ENCODE measurements at places on chromosomes 12 and 14. TPM values are rescaled to one million over a fixed set of nuclear protein-coding genes. Genes with fewer than 3 reads are reported as not detected.

Gene SPIC
- not detected for total RNA-seq

Gene DNAJC22
- total RNA-seq, result 22.7 TPM

Gene ITGB7
- total RNA-seq, result 0.58 TPM

Gene PARPBP
- 21.3 TPM for total RNA-seq

Gene KLRD1
- not detected for total RNA-seq

Gene GLT1D1
- not detected for total RNA-seq

Gene FBLN5
- 5.0 TPM for total RNA-seq

Gene HHIPL1
- 0.20 TPM for total RNA-seq

Gene PRH2
- total RNA-seq, result not detected

Gene DBX2
- not detected for total RNA-seq

Gene IFNG-AS1
- not detected for total RNA-seq

Gene AGAP2
- total RNA-seq, result 0.12 TPM

Gene AQP5
- not detected for total RNA-seq

Gene ANP32D
- total RNA-seq, result not detected

Gene GPD1
- total RNA-seq, result 0.23 TPM

Gene GUCY2C
- total RNA-seq, result not detected

Gene G2E3
- 15.8 TPM for total RNA-seq

Gene P2RX7
- total RNA-seq, result not detected

Gene ANKRD33
- not detected for total RNA-seq

Gene RNU4-1
- total RNA-seq, result 86.0 TPM

Gene PRR4
- 1.6 TPM for total RNA-seq

Gene TCL1A
- not detected for total RNA-seq

Gene NR4A1
- total RNA-seq, result 47.3 TPM

Gene HSPB8
- 22.0 TPM for total RNA-seq

Gene MAP1LC3B2
- total RNA-seq, result 1.3 TPM

Gene PUS7L
- total RNA-seq, result 4.4 TPM

Gene SLC8A3
- not detected for total RNA-seq

Gene KRT74
- not detected for total RNA-seq

Gene SLC6A12
- 0.68 TPM for total RNA-seq

Gene TIMM9
- total RNA-seq, result 69.5 TPM

Gene AMN
- 0.54 TPM for total RNA-seq

Gene TGM1
- 0.99 TPM for total RNA-seq

Gene BMP4
- 2.5 TPM for total RNA-seq

Gene FAM90A1
- total RNA-seq, result 0.21 TPM

Gene SERPINA3
- 12.5 TPM for total RNA-seq

Gene CISTR
- total RNA-seq, result not detected

Gene GSG1
- total RNA-seq, result 1.0 TPM

Gene INSM2
- not detected for total RNA-seq

Gene PIWIL1
- not detected for total RNA-seq

Gene ANAPC7
- 50.7 TPM for total RNA-seq

Gene ABCD4
- 32.6 TPM for total RNA-seq

Gene RPL10L
- total RNA-seq, result not detected

Gene DAD1
- total RNA-seq, result 376 TPM

Gene SRGAP1
- total RNA-seq, result 10.0 TPM

Gene JAG2
- 24.0 TPM for total RNA-seq

Gene WSCD2
- total RNA-seq, result not detected

Gene TMEM229B
- 0.21 TPM for total RNA-seq

Gene ABCD2
- not detected for total RNA-seq

Gene CD4
- total RNA-seq, result not detected

Gene RHOJ
- total RNA-seq, result not detected

Gene SERPINA10
- total RNA-seq, result 0.05 TPM

Gene LRRC43
- 0.10 TPM for total RNA-seq

Gene HOXC10
- 3.1 TPM for total RNA-seq

Gene LIN7A
- 0.62 TPM for total RNA-seq

Gene LRRC10
- total RNA-seq, result not detected

Gene KRT7
- total RNA-seq, result 5,590 TPM

Gene NTF3
- total RNA-seq, result not detected

Measured in A549 treated with Hydrocortisone at 1 μM for 4 hours (cell line).